Lower leg skin (tissue), 4 donors: ENCODE measurements at places on chromosomes 6 and 20.
A peak's percentile ranks its signal among the peaks of the same experiment; 100 is the strongest.

DNA sequence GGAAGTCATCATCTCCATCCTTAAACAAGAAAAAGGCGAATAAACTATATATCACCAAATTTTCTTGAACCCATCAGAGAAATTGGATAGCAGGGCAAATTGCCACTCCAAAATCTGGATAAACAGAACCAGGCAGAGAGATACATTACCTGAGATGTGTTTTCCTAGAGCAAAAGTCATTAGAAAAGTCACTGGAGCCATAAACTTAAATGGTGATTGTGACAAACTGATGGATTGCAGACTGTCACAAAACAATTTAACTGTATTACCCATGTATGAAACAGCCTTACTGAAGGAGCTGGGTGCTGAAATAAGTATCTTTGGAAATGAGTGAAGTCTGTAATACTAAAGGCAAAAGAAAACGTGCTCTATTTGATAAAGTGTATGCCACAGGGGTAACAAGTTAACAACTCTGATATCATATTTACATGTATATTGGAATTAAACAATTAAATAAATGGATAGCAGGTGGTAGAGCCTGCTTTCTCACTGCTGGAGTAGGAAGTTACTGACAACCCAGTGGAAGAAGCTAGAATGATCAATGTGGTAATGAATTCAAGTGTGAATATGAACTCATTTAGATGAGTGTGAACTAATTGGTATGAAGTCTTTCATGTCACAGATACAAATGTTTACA is 186.9 kb downstream of the LMBRD1 start:
- DNase-seq: no peak

- DNase-seq: no peak
These were observed 109.6 kb upstream of the TRAF3IP2 start for GRCh38 chr6:111715321-111715720.

DNA sequence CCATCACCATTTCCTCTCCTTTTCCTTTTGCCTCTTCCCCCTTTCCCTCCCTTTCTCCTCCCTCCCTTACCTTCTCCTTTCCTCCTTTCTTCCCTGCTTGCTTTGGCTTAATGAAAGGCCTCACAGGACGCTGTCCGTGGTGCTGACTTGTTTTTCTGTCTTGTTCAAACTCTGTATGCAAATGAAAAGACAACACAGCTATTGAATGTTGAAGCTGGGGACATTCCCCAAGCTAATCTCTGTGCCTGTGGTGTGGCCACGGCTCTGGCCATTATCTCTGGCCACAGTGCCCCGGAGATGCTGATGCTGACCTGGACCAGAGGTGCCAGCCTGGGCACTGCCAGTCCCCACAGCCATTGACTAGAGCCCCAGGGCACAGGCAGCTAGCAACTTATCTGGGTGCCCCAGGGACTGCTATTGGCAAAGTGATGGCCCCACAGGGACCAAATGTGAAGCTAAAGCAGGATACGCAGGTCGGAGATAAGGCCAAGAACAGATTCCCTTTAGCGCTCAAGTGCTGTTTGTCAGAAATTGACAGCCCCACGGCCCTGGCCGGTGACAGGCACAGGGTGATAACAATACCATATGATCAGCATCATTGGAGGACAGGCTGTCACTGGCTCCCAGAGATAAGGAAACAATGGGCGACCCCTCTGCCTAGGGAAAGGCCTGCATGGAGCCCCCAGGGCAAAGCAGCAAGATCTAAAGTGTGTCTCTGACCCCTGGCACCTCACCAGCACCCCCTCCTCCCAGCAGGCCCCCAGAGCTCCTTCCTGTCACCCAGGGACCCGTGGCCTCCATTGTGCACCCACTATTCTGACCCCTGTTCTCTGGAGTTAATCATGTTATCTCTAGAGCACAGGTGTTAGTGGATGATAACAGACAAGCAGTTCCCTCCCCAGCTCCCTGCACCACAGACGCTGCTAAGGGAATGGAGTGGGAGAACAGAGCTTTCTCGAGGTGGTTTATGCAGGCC is 31.6 kb upstream of the SLC32A1 start:
- DNase-seq: peak; percentile 20

DNA sequence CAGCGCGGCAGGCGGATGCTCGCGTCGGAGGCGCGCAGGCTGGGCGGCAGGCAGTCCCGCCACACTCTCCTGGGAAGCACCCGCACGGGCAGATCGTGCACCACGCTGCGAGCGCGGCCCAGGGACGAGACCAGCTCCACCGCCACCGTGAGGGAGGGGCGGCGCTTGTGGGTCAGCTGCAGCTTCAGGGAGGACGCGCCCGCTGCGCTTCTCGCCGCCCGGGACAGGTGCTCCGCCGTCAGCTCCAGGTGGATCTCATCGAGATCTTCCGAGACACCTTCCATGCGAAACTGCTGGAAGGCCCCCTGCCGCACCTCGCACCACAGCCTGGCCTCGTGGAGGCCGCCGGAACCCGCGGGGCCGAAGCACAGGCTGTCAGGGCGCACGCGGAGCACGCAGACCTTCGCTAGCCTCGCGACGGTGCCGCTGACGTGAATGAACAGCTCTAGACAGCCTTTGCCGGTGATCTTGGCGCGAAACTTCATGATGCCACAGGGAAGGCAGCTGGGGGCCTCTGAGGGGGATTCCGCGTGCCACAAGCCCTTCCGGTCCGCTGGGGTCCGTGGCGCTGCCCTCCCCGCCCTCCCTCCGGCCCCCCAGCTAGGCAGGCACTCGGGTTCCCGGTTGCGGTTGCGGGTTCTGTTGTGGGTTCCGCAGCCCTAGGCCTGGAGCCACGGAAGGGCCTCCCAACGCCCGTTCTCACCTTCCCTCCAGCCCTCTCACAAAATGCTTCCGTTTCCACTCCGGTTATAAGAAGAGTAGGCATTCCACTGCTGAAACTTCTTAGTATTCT is at the start of gene HUS1B:
TSS of gene HUS1B (minus strand) at position 641 of the 793 bp plus-strand sequence. CDS start at position 485, 156 bp downstream.
- no peak for DNase-seq

DNA sequence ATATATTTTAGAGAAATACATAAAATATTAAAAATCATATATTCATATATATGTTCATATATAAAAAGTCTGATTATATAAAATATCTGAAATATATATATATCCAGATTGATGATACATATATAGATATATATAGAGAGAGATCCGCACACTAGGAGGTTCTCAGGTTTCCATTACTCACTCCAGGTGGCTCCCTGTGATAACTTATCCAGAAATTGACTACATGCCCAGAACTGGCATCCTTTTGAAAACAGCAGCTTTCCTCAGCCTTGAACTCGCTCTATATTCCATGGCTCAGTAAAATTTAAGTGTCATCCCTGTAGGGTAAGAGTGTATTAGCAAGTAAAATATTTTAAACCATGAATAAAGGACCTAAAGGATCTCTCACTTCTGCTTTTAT is 206.8 kb downstream of the TINAG start:
- no peak for DNase-seq

DNA sequence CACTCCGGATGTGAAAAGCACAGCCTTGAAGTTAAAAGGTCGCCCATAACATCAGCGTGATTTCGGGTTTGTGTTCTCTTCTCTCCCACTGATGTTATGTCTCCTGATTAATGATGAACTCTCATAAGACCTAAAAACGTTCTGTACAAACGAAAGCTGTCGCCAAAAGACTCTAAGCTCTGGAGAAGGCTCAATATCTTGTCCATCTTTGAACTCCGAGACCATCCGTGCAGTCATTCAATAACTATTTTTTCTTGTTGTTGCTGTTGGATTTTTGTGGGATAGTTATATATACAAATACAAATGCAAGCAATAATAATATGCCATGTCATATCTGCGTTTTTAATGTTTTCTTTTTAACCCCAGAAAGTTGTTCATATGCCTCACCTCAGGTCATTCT is 291.8 kb upstream of the MARCKS start:
- DNase-seq: no peak

GRCh38 chr6:169326067-169326799 is 72.6 kb upstream of the THBS2 start:
- peak; percentile 79 for DNase-seq

GRCh38 chr6:152723398-152723797 is 25.7 kb downstream of the MYCT1 start:
- no peak for DNase-seq

- no peak for DNase-seq
These were observed 162.7 kb downstream of the LY86 start for GRCh38 chr6:6751266-6751596.

- DNase-seq: no peak
These were observed 133.3 kb downstream of the WDR27 start for GRCh38 chr6:169568314-169569087.

DNA sequence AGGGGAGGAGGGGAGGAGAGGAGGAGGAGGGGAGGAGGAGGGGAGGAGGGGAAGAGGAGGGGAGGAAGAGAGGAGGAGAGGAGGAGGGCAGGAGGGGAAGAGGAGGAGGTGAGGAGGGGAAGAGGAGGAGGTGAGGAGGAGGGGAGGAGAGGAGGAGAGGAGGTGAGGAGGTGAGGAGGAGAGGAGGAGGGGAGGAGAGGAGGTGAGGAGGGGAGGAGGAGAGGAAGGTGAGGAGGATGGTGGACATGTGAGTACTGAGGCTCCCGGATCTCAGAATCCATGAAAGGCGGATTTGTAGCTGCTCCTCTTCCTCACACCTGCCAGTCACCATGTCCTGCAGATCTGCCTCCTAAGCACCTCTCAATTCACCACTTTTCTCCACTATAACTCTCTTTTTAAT is 59.8 kb downstream of the PSMB1 start:
- peak; percentile 32 for DNase-seq

- no peak for DNase-seq
These were observed 359.1 kb upstream of the FLRT3 start for GRCh38 chr20:14696478-14696877.

GRCh38 chr6:134308800-134309199 is 9.1 kb downstream of the SGK1 start:
- no peak for DNase-seq

DNA sequence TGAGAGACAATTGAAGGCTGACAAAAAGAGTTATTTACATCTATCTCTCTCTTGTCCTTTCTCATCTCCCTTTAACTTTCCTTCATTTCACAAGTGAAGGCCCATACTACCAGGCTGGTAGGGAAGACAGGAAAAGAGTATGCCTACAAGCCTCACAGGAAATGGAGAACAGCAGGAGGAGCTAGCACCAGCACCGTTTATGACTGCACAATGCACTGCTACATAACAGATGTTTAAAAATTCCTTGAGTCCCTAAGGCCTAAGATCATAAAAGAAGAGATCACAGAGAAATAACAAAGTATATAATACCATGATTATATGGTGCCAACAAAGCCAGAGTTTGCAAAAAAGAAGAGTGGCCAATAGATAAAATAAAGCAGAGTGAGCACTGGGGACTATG is 194.8 kb downstream of the UNC5CL start:
- DNase-seq: no peak

DNA sequence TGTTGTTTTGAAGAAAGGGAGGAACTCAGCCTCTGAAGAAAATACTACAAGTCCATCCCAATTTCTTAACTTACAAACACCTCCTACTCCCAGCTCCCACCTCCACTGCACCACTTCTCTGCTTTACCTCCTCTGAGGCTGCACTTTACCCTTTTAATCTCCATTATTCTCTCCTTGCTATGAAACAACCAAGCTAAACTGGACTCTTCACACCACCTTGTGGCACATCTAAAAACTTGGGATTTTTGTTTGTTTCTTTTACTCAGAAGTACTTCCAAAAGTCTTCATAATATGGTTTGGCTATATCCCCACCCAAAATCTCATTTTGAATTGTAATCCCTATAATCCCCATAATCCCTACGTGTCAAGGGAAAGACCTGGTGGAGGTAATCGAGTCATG is 142.2 kb downstream of the MOXD1 start:
- no peak for DNase-seq

GRCh38 chr6:98648211-98648914 is 186.0 kb upstream of the POU3F2 start:
- no peak for DNase-seq

DNA sequence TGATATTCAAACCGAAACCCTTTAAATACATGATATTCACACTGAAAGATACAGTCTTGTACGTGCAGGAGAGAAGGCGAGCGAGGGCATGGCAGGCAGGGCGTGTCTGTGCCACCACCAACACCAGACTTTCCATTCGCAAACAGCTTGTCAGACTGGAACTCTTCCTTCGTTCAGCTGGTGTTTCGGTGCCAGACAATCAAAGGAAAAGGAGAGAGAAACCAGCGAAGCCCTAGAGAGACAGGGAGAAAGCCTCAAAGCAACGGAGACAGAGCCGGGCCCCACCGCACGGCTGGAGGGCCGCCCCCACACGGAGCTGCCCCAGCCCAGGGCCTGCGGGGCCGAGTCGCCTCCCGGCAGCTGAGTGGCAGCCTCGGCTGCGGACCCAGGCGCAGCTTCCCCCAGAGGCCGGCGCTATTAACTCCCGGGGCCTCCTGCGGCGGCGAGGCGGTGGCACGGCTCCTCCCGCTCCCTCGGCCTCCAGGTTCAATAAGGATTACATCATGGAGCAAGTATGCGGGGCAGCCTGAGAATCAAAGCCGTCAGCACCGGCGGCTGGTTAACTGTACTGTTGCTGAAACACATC is 32.1 kb upstream of the NR2E1 start:
- DNase-seq: no peak

DNA sequence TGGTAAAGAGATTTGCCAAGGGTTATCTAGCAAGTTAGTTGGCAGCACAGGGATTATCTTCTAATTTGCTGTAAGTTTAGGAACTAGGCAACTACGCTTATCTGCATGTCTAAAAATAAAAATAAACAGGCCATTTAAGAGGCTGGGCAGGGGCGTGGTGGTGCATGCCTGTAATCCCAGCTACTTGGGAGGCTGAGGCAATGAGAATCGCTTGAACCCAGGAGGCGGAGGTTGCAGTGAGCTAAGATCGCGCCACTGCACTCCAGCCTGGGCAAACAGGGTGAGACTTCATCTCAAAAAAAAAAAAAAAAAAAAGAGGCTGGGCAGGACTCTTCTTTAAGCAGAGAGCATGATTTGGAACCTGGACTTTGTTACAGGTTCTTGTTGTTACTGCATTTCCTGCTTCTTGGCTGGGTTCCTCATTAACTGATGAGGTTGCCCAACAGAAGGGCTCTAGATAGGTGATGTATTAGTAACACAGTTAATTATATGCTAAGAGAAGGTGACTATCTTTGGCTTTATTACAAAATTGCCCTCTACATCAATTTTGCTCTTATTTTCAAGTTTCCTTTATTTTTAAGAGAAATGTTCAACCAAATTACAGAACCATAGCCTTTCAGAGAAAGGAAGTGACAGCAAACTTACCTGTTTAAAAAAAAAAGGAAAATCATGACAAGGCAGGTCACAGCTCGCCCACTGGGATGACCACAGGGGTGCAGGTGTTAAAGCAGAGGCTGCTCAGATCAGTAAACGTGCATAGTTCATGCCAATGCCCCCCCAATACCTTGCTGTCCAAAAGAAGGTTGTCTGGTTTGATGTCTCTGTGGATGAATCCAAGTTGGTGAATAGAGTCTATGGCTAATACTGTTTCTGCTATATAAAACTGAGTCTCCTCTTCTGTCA is 32.5 kb downstream of the STK38 start:
- no peak for DNase-seq

DNA sequence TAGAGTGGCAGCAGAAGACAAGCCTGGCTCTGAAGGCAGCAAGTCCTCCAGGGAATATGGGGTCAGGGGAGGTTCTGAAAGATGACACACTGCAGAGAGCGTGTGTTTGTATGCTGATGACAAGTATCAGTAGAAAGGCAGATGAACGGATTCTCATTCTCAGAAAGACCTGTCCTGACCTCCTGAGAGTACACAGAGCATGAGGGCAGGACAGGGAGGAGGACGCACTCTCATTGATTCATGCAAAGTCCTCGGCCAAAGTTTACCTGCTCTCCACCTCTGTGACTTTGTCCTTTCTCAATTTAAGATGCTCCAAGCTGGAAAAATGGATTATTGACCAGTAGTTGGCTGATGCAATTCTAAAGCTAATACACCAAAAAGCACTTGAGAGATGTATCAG is 156.7 kb downstream of the LPA start:
- DNase-seq: no peak

GRCh38 chr20:10551732-10552724 is 116.9 kb downstream of the SLX4IP start:
- no peak for DNase-seq
